ENCODE measurements at places on chromosomes 2 and 18.
A peak's percentile ranks its signal among the peaks of the same experiment; 100 is the strongest.

DNA sequence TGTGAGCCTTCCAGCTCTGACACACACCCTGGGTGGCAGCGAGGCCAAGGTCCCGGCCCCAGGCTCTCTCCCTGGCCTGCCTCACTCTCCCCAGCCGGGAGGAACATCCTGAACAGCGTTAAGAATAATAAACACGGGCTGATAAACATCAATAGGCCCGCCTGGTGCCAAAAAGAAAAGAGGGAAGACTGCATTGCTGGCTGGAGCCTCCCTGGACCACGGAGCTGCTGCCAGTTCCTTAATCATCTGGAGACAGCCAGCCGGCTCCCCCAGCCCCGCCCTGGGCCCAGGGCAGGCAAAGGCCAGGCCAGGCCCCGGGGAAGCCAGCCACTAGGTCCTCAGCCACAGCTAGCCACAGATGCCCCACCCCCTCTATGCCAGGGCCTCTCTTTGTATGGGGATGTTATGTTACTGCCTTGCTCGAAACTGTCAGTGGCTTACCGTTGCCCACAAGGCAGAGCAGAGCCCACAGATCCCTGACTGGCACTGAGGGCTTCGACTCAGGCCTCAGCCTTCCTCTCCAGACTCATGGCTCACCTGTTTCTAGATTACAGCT, 293.7 kb downstream of the DYSF start:
- DNase-seq = peak; percentile 64

DNA sequence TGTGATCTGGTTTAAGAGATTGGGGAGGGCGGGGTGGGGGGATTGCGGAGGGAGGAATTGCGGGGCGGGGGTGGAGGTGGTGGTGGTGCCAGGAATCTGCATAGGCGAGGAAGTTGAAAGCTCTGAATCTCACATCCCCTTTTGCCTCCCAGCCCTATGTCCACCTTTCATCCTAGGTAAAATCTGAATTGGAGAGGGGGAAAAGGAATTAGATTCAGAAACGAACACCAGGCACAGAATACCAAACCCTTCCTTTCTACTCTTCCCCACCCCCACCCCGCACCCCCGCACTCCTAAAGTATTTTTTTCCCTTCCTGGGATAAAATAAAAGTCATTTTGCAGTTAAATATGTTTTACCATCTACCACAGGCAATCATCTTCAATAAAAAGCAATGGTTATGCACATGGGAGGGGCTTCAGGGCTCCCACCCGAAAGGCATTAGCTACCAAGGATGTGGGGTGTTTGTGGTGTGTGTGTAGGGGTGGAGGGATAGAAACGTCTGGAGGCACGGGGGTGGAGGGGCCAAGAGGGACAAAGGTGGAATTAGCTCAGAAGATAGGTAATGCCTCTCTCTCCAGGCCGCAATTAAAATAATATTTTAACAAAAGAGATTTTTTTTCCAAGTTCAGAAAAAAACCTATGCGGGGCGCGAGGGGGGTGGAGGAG, 1.8 kb downstream of the IGFBP5 start:
- no peak for DNase-seq

- DNase-seq = no peak
Measured at GRCh38 chr2:175838979-175839378, 163.1 kb downstream of the LNPK start.

DNA sequence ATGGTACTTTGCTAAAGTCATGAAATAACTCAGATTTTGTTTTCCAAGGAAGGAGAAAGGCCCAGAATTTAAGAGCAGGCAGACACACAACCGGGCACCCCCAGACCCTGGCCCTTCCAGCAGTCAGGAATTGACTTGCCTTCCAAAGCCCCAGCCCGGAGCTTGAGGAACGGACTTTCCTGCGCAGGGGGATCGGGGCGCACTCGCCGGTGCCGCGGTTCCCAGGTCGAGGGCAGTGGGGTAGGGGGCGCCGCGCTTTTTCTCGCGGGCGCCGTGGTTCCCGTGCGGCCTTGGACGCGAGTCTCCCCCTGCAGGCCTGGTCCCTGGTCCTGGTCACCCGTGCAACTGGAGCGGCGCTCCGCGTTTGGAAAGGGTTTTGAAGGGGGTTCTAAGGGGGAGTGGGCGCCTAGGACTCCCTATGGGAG, 1.2 kb downstream of the ZNF236 start:
- no peak for DNase-seq

DNA sequence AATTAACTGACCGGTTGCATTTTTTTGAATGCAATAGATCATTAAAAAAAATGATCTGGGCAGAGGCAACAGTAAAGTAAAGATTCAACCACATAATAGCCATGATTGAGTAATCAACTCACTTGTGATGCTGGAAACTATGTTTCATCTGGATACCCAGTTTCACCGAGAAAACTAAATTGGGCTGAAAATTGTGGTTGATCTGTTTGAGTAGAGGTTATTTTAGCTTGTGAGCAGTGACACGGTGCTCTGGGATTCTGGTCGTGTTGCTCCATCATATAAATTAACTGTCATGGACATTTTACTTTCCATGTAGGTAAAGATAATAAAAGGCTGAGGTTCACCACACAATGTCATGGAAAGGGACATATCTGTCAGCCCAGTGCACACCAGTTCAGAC, 58.7 kb downstream of the CD226 start:
- DNase-seq = no peak

DNA sequence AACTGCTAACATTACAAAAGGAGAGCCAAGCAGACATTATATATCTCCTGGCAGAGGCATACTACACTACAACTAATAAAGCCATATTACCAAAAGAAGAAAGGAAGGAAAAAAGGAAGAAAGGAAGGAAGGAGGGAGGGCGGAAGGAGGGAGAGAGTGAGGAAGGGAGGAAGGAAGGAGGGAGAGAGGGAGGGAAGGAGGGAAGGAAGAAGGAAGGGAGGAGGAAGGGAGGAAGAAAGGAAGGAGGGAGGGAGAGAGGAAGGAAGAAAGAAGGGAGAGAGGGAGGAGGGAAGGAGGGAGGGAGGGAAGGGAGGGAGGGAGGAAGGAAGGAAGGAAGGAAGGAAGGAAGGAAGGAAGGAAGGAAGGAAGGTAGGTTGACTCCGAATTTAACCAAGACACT, 133.4 kb downstream of the PDE11A start:
- no peak for DNase-seq

- DNase-seq = no peak
Measured at GRCh38 chr18:57771193-57771592, 31.9 kb downstream of the ATP8B1 start.

DNA sequence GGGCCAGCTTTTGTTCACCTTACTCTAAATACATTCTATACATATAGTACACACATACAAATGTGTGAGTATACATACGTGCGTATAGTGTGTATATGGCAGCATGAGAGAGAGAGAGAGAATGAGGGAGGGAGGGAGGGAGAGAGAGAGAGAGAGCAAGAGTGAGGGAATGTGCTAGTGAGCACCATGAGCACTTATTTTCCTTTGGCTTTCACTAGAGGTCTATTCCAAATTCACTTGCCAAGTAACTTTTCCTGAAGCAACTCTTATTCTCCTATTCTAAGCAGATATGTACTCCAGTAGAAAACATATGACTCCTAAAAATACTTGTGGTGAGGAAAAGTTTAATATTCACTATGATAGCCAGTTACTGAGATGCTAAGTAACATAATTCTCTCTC, 85.7 kb downstream of the COBLL1 start:
- no peak for DNase-seq

GRCh38 chr2:64766841-64767669, 113.3 kb upstream of the SERTAD2 start:
- DNase-seq = peak; percentile 33

DNA sequence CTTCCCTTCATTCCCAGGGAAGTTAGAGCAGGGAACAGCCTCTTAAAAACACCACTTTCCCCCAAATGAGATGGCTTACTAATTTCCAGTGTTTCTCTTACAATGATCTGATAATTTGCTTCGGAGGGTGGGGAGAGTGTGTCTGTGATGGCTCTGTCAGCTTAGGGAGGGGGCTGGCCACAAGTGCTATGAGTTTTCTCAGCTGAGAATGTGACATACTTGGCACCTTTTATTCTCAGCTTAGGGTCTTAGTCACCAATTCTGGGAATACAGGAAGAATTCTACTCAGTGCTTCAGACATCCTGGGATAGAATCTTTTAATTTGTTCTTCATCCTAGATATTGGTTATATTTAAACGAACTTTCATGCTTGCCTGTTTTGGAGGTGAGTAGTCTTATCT, 64.4 kb downstream of the AOX1 start:
- DNase-seq = no peak

DNA sequence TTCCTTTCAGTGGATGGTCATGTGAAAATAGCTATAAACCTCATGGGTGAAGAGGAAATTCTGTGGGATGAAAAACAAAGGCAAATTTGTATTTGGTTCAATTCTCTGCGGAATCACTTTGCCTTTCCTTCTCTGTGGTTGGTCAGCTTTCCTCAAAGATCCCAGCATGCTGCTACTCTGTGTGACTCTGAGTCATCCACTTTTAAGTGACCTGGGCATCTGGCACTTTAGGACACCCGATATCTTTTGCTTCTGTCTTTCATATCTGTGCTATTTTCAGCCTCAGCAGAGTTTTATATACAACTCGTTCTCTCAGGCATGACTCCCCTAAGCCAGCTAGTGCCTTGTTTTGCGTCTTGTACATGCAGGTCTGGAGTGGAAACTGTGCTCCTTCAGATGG, 217.0 kb upstream of the PIEZO2 start:
- peak; percentile 30 for DNase-seq

GRCh38 chr2:141187075-141187439, 943.8 kb downstream of the LRP1B start:
- no peak for DNase-seq

- DNase-seq = peak; percentile 82
Measured at GRCh38 chr2:17646081-17646554, 105.6 kb downstream of the VSNL1 start.

DNA sequence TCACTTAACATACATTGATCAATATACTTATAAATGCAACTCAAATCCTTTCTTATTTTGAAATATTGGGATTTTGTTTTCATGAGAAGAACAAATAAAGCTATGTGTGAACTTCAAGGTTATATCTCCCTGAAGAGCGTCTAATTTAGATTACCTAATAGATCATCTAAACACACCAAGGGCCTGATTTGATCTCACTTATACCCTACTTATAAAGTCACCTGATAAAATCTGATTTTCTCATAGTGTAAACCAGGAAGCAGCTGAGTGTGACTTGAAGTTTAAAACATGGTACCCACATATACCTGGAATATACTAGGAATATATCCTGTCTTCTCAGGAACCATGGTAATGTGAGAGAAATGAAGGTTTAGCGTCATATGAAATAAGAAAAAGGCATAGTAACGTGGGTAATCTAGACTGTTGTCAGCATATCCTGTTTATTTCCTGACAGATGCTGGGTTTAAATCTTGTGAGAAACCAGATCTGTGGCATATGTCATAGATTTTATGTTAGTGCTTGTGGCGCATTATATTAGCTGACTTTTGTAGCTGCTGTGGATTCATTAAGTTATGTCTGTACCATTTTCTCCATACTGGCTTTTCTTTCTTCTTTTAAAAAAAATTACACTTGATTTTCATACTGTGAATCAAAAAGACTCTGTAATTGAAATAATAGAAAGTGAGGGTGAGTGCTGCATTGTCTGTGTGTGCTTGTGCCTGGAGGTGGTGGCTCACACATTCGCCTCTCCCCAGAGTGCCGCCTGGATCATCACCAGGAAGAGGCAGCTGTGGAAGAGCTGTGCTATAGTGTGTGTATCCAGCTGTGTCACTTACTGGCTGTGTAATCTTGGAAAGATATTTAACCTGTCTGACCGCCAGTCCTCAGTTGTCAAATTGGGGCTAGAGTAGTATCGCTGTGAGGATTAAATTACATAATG, 164.0 kb downstream of the MYO3B start:
- DNase-seq = no peak

DNA sequence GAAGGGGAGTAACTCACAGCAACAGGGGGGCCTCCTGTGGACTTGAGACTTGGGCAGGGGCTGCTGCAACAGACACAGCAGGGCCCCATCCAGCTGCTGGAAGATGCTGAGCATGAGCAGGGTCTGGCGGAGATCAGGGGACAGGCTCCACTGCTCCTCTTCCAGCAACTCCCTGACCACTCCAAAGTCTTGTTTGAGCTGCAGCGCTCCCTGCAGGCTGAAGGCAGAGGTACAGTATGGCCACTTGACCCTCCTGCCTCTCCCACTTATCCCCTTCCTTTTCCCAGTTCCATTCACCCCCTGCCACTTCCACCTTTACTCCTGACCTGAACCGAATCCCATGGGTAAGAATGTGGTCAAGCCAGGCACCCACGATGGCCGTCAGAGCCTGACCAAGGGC, 2.4 kb upstream of the MRPL53 start:
- DNase-seq = no peak

DNA sequence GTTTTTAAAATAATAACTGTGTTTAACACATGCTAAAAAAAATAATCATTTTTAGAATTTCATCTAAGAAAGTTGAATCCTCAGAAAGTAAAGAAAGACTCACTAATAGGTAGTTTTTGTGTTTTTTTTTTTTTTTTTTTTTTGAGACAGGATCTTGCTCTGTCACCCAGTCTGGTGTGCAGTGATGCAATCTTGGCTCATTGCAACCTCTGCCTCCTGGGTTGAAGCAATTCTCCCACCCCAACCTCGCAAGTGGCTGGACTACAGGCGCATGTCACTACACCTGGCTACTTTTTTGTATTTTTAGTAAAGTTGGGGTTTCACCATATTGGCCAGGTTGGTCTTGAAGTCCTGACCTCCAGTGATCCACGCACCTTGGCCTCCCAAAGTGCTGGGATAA, 7.1 kb downstream of the CKAP2L start:
- DNase-seq = no peak

GRCh38 chr18:50092245-50092805, 102.6 kb downstream of the MYO5B start:
- DNase-seq = no peak

- no peak for DNase-seq
Measured at GRCh38 chr2:83471655-83472054, 987.4 kb downstream of the SUCLG1 start.

GRCh38 chr18:59606193-59607077, 90.8 kb downstream of the CCBE1 start:
- DNase-seq = peak; percentile 82

DNA sequence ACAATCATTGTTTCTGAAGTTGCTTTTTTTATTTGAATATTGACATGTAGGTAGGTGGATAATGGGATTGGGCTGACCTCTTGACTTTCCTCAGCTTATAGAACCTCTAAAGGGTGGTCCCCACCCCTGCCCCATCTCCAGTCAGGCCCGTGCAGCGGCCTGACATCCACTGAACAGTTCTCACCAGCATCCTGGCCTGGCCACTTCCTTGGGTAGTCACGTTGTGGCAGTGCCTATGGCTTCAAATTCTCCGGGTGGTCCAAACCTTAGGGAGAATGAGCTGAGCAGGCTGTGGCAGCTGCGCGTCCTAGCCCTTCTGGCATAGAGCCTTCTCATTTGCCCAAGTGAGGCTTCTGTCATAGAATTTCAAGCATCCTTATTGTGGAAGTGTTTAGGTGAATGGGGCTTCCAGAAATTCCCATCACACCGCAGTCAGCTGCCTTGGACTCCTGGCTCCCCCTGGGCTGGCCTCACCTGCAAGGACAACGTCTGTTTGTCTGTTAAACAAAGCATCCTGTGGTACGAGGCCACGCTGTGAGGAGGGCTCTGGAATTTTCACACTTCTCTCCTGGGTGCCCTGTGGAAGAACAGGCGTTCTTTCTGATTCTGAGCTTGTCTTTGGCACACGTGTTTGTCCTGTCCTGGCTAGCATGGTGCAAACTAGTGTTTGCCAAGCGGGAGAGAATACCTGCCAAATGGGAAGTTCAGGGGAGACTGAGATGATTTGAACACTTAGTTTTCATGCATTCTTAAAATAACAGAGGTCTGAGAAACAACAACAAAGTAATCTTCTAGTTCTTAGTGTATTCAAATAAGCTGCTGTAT, 31.8 kb upstream of the OTOS start:
- DNase-seq = no peak

GRCh38 chr18:26546170-26546874, 2.0 kb downstream of the KCTD1 start:
- DNase-seq = no peak

- DNase-seq = no peak
Measured at GRCh38 chr2:39290433-39290832, 46.7 kb upstream of the CDKL4 start.

All from EL (cell line).